ENCODE measurements at places on chromosomes 12 and 14. TPM values are rescaled to one million over a fixed set of nuclear protein-coding genes. Genes with fewer than 3 reads are reported as not detected.

The KLHDC1 gene
- total RNA-seq: 0.76 TPM

The NCOR2 gene
- 226 TPM for total RNA-seq

The RDH12 gene
- total RNA-seq: not detected

The GLT1D1 gene
- total RNA-seq: not detected

The KRT80 gene
- total RNA-seq: 71.8 TPM

The OR6C2 gene
- not detected for total RNA-seq

The OVCH1 gene
- not detected for total RNA-seq

The TNFRSF1A gene
- total RNA-seq: 516 TPM

The CLECL1 gene
- total RNA-seq: not detected

The MIPOL1 gene
- 2.6 TPM for total RNA-seq

All from A549 treated with RU486 at 1 μM for 4 hours (cell line).